Stimulated activated CD8-positive, alpha-beta memory T cell treated with anti-CD3 and anti-CD28 coated beads, Interleukin-4, amount 100 ng/mL, for 4 hours (primary cell): ENCODE measurements at places on chromosomes 4 and X.

DNA sequence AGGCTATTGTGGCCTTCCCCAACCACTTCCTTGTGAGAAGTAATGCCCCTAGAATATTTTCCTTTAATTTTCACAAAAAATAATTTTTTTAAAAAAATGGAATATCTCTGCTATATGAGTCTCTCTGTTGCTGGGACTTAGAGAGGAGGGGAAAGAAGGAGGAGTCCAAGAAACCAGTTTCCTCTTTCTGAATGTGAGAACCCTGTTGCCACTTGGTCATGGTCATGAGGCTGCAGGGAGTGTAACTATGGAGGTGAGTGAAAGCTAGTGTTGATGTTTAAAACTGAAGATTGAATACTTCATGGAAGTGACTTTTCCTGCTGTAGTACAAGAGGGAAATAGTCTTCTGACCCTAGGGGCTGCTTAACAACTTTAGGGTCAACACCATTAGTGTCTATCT is 20.4 kb downstream of the KIAA1210 start:
- no peak for DNase-seq

DNA sequence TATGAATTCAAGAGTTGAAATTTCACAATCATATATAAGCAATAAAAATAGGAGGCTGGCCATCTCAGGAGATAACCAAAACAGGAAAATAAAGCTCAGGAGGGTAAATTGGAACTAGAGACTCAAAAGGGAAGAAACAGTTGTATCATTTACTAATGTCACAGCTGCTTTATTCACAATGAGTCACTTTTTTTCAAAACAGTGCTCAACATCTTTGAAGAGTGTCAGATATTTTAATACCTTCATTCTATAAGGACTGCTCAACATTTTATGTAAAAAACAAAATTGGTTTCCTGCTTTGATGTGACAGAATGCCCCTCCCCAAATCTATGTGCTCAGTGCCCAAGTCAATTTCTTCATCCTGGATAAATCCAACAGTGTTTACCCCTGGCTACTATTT is 97.7 kb downstream of the DDX60 start:
- DNase-seq: no peak

- DNase-seq: no peak
Measured at GRCh38 chr4:8582941-8583654, 2.9 kb downstream of the GPR78 start.

DNA sequence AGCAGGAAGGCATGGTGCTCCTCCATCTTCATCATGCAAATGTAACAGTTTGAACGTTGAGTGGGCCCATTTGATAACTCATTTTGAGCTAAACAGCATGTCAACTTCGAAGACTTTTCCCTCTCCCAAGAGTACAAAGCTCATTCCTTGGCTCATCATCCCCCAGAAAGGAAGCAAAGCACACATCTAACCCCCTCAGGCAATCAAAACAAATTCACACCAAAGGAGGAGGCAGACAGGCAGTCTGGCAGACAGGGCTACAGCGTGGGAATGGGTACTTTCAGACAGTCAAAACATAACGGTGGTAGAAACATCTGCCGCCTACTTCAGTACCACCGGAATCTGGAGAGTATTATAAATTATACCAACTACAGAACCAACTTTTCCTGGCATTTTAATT is 81.7 kb downstream of the PCDH19 start:
- DNase-seq: no peak

DNA sequence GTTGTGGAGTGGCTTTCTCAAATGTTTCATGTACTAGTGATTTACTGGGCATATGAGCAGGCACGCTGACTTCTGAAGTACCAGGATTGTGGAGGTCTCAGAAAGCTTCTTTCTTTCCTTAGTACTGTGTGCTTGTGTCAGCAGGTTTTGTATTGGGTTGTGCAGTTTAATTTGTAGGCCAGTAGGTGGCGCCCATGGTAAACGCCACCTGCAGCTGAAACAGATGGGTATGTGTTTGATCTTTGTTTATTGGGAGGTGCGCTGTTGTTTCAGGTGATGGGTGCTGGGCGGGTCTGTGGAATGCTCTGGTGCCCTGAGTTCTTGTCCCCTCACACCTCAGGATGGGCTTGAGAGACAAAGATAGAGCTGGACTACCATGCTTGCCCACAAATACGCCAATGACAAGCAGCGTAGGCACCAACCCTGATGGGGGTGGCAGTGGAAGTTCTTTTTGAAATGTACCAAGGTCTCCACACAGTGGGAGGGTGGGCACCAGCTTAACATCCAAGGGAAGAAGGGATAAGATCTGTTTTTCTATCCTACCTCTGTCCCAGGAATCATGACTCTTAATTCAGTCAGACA is 141.5 kb downstream of the RPS6KA6 start:
- no peak for DNase-seq

GRCh38 chr4:5609306-5610007 is 98.9 kb downstream of the EVC2 start:
- DNase-seq: no peak

GRCh38 chrX:1860936-1861594 is 246.2 kb downstream of the ASMT start:
- DNase-seq: no peak

- no peak for DNase-seq
Measured at GRCh38 chrX:123311486-123311885, 127.4 kb downstream of the GRIA3 start.

DNA sequence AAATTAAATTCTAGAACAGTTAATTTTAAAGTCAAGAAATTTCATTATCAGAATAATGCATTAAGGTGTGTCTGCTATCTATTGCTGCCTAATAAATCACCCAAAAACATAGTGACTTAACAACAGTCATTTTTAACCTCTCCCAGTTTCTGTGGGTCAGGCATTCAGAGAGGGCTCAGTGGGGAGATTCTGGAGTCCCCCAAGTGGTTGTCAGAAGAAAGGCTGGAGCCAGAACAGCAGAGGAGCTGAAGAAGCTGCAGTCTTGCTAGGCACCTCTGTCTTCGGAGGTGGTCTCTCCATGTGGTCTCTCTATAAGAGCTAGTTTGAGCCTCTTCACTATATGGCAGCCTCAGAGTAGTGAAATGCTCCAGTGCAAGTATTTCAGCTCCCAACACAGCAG is 9.3 kb upstream of the HOPX start:
- DNase-seq: no peak

- DNase-seq: no peak
Measured at GRCh38 chr4:128955751-128956150, 137.6 kb downstream of the SCLT1 start.

DNA sequence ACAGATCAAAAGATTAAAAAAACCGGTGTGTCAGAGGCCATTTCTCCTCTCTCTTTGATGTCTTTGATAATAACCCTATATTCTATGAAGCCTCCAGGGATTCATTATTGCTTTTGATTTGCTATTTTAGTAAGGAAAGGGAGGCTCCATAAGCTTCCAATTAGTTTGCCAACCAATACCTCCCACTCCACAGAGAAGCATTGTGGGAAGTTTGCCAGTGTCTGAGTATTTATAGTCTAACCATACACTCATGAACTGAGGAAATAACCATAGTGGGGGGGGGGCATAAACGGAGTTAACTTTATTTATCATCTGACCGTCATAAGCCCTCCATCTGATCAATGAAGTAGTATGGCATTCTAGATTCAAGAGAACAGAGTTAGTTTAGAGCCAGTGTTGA is 1066.8 kb upstream of the PABPC4L start:
- no peak for DNase-seq

- no peak for DNase-seq
Measured at GRCh38 chr4:184419976-184420375, 54.4 kb downstream of the IRF2 start.

DNA sequence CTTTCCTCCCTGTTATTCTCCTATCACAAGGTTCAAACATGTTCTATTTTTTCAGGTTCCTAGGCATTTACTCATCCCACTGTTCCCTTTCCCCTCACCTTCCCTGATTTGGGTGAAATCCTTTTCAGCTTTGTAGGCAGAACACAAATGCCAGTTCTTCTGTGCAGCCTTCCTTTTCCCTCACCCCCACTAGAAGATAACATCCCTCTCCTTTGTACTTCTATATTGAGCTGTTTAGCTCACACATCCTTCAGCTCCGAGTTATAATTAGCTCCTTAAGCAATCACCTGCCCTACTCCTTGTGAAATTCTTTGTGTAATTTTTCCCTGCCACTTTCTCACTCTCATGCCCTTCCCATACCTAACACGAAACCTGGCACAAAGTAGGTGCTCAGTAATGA is 240.9 kb downstream of the AR start:
- no peak for DNase-seq
